Mucosa of gallbladder (tissue), 1 donor: ENCODE measurements at places on chromosomes 12 and 14. TPM values are rescaled to one million over a fixed set of nuclear protein-coding genes. Genes with fewer than 3 reads are reported as not detected.
A peak's percentile ranks its signal among the peaks of the same experiment; 100 is the strongest.

The KIF26A gene
- total RNA-seq: 3.7 TPM

The SERPINA3 gene
- 101 TPM for total RNA-seq

The SERPINA1 gene
- total RNA-seq: 348 TPM

The PKP2 gene
- total RNA-seq: 39.3 TPM

The KRT6C gene
- not detected for total RNA-seq

The GDF3 gene
- not detected for total RNA-seq

The LUM gene
- total RNA-seq: 172 TPM

The KLRK1 gene
- 5.0 TPM for total RNA-seq

The FOXG1 gene
- not detected for total RNA-seq

The GPRC5A gene
- total RNA-seq: 7.2 TPM

The CLEC4D gene
- total RNA-seq: not detected

The TMEM229B gene
- 33.2 TPM for total RNA-seq

The RPL10L gene
- total RNA-seq: not detected

The SOX5 gene
- total RNA-seq: 15.0 TPM

The LRRC9 gene
- total RNA-seq: 0.37 TPM

DNA sequence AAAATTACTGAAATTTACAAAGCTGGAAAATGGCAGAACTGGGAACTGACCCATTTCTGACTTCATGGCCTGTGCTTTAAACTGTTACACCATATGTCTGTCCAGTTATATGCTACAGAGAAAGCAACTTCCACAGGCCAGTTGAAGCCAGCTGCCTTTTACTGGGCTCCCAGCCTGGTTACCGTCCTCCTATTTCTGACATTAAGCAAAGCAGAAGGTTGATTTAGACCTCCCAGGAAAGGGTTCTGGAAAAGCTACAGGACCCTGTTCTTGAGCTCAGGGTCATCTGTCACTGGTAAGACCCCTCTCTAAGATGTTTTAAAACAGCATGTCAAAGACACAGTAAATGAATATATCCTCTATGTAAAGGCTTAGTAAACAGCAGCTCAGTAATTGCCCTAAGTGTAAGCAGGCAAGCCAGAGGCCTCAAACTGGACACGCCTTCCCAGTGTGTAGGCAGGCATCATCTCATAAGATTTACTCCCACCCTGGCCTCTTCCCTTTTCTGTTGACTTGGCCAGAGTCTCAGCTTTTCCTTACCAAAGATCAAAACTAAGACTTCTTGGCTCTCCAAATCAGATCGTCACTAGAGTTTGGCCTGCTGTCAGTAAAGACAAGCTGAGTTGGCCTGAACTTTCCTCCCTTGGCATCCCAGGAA lies 55.4 kb upstream of the RNU6-8 start:
- DNase-seq: no peak

DNA sequence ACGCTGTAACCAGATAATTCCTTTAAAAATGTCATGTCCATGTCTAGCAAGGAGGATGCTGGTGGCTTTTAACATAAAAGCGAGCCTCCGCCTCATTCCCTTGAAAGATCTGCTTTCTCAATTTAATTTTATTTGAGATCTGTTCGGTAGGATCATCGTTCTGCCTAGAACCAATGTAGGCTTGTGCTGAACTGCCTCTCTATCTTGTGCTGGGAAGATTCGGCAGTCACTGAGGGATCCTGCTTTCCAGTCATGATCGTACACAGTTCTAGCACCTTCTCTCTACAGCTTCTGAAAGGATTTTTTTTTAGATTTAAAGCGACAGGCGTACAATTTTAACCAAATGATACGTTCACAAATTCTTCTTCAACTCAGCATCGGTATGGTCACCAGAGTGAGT lies 54.3 kb downstream of the PEBP1 start:
- DNase-seq: no peak

DNA sequence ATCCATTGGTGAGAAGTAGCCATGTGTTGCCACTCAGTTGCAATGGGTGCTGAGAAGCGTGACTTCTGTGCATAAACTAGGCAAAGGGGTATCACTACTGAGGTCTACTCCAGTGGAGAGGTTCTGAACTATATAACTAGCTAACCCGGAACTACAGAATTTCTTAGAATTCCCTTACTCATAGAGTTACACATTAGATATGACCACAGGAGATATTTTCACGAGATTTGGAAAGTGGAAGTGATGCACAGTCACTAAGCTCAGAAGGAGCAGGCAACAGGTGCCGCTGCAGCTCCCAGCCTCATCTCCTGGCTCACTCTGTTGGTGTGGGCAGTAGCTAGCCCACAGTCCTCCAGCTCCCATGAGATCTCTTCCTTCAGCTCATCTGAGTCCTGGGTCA lies 136.6 kb downstream of the SSPN start:
- DNase-seq: no peak

DNA sequence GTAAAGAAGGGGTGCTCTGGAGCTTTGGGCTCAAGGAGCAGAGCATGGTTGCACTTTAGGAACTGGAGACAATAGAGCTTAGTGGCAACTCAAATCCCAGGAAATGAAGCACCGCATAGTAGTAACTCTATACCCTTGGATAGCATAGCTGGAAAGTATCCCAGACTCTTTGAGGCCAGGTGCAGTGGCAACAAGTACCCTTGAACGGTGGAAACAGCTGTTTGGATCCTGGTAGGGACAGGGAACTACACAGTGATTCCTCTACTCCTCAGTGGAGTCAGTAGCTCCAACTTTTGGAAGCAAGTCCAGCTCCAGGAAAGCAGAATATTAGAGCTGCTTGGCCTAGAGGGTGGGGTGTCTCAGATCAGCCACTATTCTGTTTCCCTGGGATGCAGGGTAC lies 129.0 kb upstream of the WSCD2 start:
- no peak for DNase-seq

DNA sequence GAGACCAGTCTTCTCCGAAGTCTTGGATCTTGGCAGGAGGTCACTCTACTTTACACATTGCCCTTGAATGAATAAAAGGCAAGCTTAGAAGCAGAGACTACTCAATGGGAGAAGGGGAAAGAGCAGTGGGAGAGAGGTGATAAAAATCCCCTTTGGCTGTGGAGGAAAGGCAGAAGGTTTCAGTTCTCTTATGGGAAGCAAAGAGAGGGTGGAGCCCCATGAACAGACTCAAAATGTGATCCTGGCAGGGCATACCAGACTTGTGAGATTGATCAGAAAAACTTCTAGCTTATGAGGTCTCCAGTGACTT lies 49.6 kb upstream of the HECTD1 start:
- DNase-seq: no peak

DNA sequence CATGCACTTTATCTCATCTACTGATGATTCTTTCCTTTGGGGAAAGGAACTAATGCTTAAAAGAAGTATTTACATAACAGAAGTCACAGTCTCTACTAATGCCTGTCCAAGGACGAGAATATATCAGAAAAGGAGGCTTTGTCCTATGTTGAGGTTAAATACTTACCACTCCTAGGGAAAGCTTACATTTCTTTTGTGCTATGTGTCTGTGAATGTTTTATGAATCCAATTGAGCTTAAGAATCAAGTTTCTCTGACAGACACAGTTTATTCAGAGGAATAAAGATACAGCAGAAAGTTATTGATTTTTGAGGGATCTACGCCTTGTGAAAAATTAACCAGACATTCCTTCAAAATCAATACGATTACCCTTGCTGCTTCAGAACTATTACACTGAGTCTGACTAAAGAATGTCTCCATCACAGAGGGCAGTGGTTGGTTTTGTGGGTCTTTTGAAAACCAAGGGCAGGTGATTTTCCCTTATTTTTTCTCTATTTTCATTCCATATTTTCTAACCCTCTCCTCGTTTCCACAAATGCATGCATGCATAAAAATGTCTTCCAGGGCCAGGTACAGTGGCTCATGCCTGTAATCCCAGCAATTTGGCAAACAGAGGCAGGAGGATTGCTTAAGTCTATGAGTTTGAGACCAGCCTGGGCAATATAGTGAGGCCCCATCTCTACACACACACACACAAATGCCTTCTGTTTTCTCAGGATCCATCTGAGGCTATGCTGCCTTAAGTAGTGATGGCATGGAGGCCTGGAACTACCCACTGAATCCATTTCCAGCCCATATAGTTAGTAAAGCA lies 1095.1 kb downstream of the GALC start:
- DNase-seq: no peak

- no peak for DNase-seq
Observed at GRCh38 chr14:36940476-36940875, 231.9 kb downstream of the SLC25A21 start.

DNA sequence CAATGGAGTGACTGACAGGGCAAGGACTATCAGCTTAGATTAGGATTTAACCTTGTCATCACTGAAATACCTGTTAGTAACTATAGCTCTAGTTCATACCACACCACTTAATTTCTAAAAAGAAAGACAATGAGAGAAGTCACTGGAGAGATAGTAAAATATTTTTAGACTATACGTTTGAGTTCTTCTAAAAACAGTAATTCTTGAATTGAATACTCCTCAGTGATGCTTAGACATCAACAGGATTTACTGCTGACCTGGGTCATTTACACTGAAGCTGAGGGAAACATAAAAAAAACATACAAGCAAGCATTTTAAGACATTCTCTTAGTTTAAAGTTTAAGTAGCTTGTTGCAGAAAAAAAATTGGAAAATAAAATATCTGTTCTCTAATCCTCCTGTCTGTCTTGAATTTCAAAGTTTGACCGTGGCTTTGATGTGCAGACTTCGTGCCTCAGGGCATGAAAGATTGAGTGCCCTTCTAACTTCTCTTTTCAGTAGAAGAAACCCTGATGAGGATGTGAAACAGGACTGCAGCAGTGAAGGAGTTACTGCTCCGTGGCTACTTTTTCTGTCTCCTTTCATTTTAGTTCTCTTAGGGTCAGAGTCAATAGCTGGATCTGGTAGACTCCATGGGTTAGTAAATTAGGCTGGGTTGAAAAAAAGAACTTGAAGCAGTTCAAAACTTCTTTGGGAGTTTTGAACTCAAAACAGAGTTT lies 172.2 kb downstream of the PTPRO start:
- DNase-seq: no peak

DNA sequence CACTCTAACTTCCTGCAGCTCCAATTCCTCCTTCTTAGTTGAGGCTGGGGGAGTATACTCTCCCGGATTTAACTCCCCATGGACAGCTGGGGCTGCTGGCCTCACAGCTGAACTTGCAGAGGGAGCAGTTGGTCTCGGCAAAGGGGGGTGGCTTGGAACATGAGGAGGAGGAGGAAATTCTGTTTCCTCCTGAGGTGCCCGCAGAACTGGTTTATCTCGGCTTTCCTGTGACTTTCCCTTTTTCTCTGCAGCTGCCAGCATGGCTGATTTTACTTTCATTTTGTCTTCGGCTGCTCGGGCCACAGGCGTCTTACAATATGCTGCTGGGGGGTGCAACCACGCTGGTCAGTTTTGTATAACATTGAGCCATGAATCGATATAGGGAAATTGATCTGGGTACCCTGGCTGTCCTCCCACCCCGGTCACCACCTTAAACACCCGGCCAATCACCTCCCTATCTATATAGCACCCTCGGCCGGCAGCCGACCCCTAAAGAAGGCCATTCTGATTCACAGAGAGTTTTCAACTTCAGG lies 1317.6 kb downstream of the TMEM121 start:
- peak; percentile 58 for DNase-seq

GRCh38 chr12:106871477-106871876 lies 84.2 kb upstream of the TMEM263 start:
- DNase-seq: no peak

DNA sequence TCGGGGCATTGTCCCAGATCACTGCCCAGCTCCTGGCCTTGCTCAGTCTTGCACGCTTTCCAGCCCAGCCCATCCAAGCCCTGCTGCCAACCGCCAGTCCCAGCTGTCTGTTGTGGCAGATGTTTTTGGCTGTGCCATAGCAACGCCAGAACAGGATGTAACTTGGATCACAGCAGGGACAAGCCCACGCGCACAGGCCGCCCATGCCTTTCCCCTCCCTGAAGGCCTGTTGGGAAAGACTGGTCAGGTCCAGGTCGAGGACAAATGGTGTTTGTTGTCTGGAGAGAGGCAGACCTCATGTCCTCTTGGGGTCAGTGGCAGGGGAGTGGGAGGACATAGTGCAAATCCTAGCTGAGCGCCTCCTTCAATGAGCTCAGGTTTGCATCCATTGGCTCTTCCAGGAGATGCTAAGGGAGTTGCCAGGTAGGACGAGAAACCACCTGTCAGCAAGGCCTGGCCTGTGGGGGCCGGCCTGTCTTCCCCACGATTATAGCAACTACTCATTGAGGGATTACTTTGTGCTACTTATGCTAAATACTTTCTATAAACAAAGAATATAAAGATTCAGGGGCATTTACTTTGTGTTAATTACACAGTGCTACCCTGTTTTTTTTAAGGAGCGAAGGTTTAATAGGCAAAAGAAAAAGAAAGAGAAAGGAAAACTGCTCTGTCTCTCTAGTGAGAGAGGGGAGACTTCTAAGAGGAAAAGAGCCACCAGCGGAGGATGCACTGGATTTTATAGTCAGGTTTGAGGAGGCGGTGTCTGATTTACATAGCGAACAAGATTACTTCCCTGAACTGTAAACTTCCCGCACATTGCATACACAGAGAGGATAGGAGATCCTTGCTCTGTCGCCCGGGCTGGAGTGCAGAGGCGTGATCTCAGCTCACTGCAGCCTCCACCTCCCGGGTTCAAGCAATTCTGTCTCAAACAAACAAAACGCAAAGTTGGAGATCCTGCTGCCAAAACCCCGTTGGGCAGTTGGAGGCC lies 42.8 kb upstream of the CORO1C start:
- peak; percentile 50 for DNase-seq

GRCh38 chr12:103801709-103802585 lies 39.1 kb downstream of the NT5DC3 start:
- DNase-seq: no peak

DNA sequence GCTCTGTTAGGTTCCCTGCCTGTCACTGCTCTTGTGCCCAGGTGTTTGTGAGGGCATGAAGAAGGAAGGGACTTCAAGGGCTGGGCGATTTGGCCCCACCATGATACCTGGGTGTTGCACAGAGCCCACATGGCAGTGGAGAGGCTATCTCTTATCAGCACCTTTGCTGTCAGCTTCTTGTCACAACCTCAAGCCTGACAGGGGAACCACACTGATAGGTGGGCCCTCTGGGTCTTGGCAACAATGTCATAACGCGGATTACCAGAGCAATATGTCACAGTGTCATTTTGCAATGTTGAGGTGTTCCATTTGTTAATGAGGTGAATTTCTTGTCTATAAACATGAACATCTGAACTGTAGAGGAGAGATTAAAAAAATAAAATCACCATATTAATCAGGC lies 22.9 kb upstream of the CACNA1C start:
- no peak for DNase-seq

GRCh38 chr14:42490536-42490935 lies 883.9 kb downstream of the LRFN5 start:
- DNase-seq: no peak

DNA sequence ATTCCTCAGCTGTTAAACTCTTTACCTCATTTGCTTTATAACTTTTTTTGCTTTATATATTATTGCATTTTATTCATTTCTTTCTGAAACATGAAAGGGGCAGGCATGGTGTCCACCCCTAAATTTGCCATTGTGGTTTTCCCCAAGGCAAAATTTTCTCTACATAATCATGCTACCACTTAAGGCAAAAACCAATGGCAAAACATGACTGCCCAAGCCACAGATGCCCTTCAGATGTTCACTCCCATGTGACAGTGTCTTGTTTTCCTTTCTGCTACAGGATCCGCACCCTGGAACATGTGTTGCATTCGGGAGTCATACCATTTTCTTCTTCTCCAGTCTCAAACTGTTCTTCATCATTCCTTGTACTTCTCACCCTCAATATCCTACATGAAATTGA lies 28.3 kb downstream of the TTC5 start:
- no peak for DNase-seq
